Ovary (tissue), 10 donors: ENCODE measurements at places on chromosomes 3 and 15.

- no peak for DNase-seq
- no peaks in the 10 kb centered on the region for H3K27me3 ChIP-seq
- H3K36me3 ChIP-seq = no peaks in the 10 kb centered on the region
- peaks cover 13% of the 10 kb centered on the region for H3K4me1 ChIP-seq
Measured at GRCh38 chr3:71693641-71694040, 31.6 kb downstream of the EIF4E3 start.

DNA sequence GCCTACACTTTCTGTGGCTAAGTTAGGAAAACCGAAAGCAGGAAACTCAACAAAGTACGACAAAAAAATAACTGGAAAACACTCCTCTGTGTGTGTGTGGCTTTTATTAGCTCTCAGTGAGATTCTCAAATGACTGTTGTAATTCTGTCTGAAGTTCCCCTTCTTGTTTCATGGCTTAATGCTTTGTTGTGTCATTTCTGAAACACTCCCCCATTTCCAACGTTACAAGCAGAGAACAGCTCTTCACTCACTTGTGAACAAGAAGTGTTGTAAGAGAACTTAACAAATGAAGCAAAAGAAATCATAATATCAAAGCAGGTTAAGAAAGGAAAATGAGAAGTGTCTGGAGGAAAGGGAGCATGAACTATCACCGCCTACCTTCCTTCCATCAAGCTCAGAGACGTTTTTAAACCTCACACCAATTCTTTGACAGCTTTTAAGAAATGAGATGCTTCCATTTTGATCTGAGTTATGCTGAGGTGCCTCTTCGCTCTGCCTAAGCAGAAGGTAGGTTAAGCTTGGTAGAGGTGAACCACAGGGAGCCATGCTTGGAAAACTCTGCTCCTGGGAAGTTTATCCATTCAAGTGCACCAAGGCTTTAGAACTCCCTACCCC lies 12.4 kb upstream of the SEC62 start:
- no peaks in the 10 kb centered on the region for H3K27me3 ChIP-seq
- no peaks in the 10 kb centered on the region for H3K4me1 ChIP-seq
- H3K27ac ChIP-seq = no peak overlapping the region
- H3K4me3 ChIP-seq = no peak overlapping the region

DNA sequence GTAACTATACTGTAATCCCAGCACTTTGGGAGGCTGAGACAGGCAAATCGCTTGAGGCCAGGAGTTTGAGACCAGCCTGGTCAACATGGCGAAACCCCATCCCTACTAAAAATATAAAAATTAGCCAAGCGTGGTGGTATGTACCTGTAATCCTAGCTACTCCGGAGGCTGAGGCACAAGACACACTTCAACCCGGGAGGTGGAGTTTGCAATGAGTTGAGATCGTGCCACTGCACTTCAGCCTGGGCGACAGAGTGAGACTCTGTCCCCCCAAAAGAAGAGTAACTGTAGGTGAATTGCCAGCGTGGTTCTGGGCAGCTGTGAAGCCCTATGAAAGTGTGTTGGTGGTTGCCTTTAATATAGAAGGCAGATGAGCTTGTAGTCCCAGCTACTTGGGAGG lies 95.9 kb downstream of the SLCO3A1 start:
- DNase-seq = no peak
- H3K27me3 ChIP-seq = no peaks in the 10 kb centered on the region
- H3K36me3 ChIP-seq = no peaks in the 10 kb centered on the region
- H3K4me3 ChIP-seq = no peak overlapping the region

GRCh38 chr3:37125195-37126073 lies 48.9 kb downstream of the LRRFIP2 start:
- no peaks in the 10 kb centered on the region for H3K4me1 ChIP-seq
- H3K27ac ChIP-seq = no peak overlapping the region
- H3K27me3 ChIP-seq = no peaks in the 10 kb centered on the region
- no peak overlapping the region for H3K4me3 ChIP-seq
- no peak for DNase-seq

GRCh38 chr3:152322756-152323155 lies 54.0 kb downstream of the MBNL1 start:
- no peak overlapping the region for H3K4me3 ChIP-seq
- H3K4me1 ChIP-seq = peaks cover 3% of the 10 kb centered on the region
- H3K36me3 ChIP-seq = no peaks in the 10 kb centered on the region

DNA sequence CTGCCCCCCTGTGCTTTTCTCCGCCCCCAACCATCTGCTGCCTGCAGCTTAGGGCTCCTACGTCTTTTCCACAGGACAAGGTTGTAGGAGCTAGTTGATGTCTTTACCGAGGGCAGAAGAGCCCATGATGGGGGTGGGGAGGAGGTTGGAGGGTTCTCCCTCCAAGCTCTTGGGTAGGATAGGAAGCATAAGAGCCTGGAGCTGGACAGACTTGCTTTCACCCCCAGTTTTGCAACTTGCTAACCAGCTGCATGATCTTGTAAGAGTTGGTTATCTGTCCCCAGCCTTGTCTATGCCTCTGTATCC lies 856 bp downstream of the ABCF3 start:
- H3K4me1 ChIP-seq = peaks cover 4% of the 10 kb centered on the region
- no peak overlapping the region for H3K27ac ChIP-seq
- no peaks in the 10 kb centered on the region for H3K27me3 ChIP-seq
- H3K36me3 ChIP-seq = no peaks in the 10 kb centered on the region
- DNase-seq = no peak
- peak overlapping the region; percentile 85 for H3K4me3 ChIP-seq
